ENCODE measurements at places on chromosomes 11 and 22.

GRCh38 chr22:39739338-39740027 lies 154.1 kb downstream of the ENTHD1 start:
- no peak overlapping the region for H3K27ac ChIP-seq
- no peaks in the 10 kb centered on the region for H3K4me1 ChIP-seq
- no peak overlapping the region for H3K4me3 ChIP-seq
- no peak for DNase-seq
- no peaks in the 10 kb centered on the region for H3K27me3 ChIP-seq
- no peaks in the 10 kb centered on the region for H3K36me3 ChIP-seq

- H3K27ac ChIP-seq: no peak overlapping the region
- no peaks in the 10 kb centered on the region for H3K27me3 ChIP-seq
- H3K36me3 ChIP-seq: no peaks in the 10 kb centered on the region
- no peak for DNase-seq
Measured at GRCh38 chr11:32343325-32344008, 91.9 kb downstream of the WT1 start.

GRCh38 chr11:122319085-122319484 lies 203.1 kb upstream of the BLID start:
- no peak for DNase-seq
- no peaks in the 10 kb centered on the region for H3K4me1 ChIP-seq
- no peak overlapping the region for H3K4me3 ChIP-seq
- no peak overlapping the region for H3K27ac ChIP-seq
- no peaks in the 10 kb centered on the region for H3K36me3 ChIP-seq

DNA sequence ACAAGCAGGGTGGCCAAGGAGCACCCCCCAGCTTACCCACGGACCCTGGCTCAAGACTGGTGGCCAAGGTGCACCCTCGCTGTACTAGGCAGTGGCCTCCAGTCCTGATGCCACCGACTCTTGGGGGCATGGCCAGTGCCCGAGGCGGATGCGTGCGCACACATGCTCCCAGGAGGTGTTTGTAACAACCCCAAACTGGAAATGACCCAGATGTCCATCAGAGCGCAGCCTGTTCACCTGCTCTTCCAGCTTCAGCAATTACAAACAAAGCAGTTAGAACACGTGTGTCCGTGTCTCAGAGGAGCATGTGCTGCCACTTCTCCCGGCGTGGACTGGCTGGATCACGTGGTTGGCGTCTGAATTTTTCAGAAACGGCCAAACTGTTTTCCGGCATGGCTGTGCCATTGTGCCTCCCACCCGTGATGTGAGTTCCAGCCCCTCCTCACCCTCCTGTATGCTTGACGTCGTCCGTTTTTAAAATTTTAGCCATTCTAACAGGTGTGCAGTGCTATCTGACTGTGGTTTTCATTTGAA lies 7.1 kb upstream of the MUC6 start:
- no peaks in the 10 kb centered on the region for H3K4me1 ChIP-seq
- H3K4me3 ChIP-seq: no peak overlapping the region
- H3K27me3 ChIP-seq: no peaks in the 10 kb centered on the region
